ENCODE measurements at places on chromosomes 2 and 18. TPM values are rescaled to one million over a fixed set of nuclear protein-coding genes. Genes with fewer than 3 reads are reported as not detected.

PSMA8 gene
- total RNA-seq: not detected

ACKR3 gene
- 11.8 TPM for total RNA-seq

FRZB gene
- total RNA-seq: under 0.01 TPM

UGT1A5 gene
- not detected for total RNA-seq

ERICH2 gene
- not detected for total RNA-seq

PPP1R1C gene
- under 0.01 TPM for total RNA-seq

SP140L gene
- total RNA-seq: 15.4 TPM

TXNDC2 gene
- total RNA-seq: 0.10 TPM

TPO gene
- total RNA-seq: not detected

GPATCH11 gene
- total RNA-seq: 9.4 TPM

SLC4A5 gene
- 0.65 TPM for total RNA-seq

OR6B2 gene
- not detected for total RNA-seq

XDH gene
- total RNA-seq: not detected

SERPINB7 gene
- not detected for total RNA-seq

FOXD4L1 gene
- total RNA-seq: not detected

OSR1 gene
- not detected for total RNA-seq

RUFY4 gene
- total RNA-seq: 0.29 TPM

RASGRP3 gene
- total RNA-seq: 117 TPM

SLC19A3 gene
- total RNA-seq: 0.33 TPM

NR4A2 gene
- under 0.01 TPM for total RNA-seq

MAL gene
- not detected for total RNA-seq

Data from vein endothelial cell (primary cell).